ENCODE measurements at places on chromosomes 7 and 10.

DNA sequence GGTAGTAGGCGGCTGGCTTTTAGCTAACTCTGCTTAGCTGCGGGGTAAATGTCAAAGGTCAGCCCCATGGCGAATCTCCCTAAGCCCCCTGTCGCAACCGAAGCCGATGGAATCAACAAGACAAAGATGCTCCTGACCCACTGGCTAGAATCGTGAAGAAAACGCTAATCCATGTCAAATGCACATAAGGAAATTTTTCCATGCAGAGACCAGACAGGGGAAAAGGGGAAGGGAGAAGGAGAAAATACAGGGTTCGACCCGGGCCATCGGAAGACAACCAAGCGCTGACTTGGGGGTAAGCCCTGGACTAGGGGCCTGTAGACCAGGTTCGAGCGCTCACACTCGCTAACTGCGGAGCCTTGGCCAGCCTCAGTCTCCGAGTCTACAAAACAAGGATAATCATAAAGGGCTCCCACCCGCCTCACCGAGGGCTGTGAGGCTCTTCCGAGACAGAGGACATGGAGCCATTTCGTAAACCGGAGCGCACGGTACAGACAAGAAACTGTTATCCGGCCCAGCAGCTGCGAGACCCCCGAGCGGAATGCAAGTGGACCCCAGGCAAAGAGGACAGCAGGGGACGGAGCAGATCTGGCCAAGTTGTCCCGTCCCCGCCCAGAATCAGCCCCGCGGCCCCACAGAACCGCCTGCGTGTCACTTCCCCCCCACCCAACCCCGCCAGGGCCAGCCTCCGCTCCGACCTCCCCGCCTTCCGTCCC, 507 bp downstream of the SAR1A start:
- DNase-seq, result no peak

DNA sequence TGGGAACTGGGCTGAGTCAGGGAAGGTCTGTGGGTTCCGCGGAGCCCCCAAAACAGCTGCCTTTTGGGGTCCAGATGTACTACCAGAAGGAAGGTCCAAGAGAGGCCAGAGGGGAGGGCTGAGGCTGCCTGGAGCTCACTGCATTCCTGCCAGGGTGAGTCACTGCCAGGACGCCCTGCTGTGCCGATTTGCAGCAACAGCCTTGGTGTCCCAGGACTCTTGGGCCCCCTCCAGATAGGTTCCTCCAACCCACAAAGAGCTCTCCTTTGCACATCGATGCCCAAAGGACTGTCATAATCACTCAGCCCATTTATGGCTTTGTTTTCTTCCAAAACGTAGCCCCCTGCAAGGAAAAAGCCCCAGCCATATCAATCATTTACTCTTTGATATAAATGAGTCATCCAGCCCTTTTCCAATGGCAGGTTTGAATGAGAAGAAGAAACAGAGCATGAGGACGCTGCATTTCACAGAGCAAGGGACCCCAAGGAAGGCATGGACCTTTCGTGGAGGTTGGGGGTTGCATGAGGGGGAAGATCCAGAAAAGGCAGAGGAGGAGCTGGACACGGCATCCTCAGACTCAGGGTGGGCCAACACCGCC, 32.2 kb upstream of the COL13A1 start:
- DNase-seq, result no peak

DNA sequence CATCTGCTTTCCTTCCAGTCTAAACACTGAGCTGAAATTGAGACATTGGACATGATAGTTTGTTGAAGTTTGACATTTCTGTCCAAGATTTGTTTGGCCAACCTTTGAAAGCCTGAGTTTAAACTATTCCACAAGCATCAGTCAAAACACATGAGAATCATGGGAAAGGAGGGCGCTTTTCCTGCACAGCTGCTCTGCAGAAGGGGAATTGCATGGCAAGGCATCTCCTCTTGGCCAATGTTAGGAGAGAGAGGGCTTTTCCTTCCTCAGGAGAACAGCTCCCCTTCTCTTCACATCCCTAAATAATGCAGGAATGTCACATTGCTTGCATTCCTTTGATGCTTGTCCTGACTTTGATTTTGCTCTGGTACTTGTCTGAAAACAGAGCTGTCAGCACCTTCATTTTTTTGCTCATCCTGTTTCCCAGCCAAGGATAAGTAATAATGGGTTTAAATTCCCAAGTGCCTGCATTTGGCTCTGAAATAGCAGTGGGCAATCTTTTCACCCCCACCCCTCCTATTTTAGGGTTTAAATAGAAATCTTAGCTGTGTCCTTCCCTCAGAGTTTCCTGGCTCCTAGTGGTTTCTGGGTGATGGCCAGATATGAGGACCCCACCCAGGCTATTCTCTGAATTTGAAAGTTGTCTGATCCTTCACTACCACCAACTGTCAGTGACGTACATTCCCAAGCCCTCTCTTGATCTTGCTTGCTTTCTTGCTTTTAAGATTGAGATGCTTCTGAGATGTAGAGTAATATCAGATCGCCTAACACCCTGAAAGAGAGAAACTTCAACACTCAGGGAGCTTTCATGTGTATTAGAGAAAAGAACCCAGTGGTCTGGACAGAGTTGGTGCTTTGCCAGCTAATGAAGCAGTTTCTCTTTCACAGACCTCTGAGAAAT, 75.2 kb upstream of the NPVF start:
- DNase-seq, result no peak

- peak; percentile 11 for DNase-seq
Observed at GRCh38 chr7:155590215-155591018, 44.1 kb upstream of the CNPY1 start.

DNA sequence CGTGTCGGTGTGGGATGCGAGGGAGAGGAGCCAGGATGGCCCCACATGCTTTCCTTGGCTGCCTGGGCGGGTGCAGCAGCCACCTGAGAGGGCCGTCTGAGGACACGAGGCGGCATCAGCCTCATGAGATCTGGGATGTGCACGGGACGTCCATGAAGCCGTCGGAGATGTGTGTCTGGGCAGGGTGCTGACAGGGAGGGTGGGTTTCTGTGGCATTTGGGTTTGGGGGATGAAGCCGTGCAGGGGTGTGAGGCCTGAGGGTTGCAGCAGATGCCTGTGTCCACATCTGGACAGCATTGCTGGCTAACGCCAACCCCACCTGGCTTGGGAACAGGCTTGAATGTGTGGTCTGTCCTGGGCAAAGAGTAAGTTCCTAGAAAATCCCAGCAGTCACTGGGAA, 179.5 kb downstream of the DNAJB6 start:
- DNase-seq, result no peak

DNA sequence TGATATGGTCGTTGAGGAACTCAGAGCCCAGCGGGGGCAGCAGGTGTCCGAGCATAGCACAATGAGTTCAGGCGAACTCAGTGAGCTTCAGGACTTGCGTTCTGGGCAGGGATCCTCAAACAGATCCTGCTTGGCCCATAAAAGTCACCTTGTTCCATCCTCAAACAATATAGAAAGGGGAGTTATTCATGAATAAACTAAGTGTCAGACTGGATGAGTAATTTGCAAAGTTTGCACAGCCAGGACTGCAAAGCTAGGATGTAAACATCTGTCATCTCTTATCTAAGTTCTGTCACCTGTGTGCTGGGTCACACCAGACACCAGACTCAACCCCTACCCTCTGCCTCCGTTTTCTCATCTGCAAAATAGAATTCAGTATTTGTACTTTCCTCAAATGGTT, 58.0 kb upstream of the PFKP start:
- DNase-seq, result no peak

GRCh38 chr10:127882801-127883459, 9.8 kb downstream of the CLRN3 start:
- no peak for DNase-seq

DNA sequence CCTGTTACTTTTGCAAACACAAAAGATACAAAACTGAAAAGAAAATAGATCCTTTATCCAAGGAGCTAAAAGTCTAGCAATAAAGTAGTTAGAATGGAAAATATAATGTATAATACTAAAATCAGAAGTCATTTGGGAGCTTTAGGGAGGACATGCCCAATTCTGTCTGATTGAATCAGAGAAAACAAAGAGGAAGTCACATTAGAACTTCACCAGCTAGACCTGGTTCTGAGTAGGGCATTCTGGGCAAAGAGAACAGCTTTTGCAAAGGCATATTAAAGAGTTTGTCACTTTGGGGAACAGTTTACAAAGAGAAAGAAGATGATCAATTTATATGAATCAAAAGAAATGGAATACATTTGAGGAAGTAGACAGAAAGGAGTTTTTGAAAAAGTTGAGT, 107.0 kb upstream of the PRSS1 start:
- DNase-seq, result no peak

DNA sequence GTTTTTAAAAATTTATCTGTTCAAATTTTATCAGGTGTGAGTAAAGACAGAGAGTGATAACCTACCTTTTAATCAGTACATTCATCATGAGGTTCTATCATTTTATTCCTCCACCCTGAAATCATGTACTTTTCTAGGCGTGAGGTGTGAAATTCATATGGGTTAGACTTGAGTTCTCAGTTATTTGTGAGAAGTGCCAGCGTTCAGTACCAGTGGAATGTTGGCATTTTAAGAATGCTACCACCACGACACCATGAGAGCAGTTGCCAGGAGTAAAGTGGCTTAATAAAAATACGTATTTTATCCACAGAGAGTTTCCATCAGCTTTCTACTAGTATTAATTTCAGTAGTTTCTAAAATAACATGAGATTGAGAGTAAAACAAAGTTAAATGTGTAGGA, 104.1 kb upstream of the FERD3L start:
- DNase-seq, result no peak

DNA sequence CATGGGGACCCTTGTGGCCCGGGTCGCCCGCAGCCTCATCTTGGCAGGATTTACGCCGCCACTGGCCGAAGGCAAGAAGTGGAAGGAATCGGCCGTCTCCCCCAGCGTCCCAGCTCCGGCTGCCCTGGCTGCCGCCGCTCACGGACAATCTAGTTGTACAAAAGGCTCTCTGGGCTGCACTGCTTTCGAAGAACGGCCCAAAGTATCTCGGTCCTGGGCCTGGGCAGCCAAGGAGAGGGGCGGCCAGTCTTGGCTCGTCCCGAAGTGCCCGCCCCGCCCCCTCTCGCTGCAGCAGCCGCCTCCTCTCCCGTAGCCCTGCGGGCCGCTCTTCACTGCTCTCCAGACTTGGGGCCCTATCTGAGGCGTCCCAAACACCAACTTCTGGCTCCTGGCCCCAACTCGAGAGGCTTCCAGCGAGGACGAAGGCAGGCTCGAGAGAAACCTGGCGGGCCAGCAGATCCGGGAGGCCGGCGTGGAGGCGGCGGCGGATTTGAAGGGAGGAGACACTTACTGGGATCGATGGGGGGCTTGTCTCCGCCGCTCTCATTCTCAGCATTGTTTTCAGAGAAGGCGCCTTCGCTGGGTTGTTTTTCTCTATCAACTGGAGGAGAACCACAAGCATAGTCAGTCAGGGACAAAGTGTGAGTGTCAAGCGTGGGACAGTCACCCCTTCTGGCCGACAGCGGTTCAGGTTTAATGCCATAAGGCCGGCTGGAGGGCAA, 809 bp downstream of the HOXA9 start:
- no peak for DNase-seq

DNA sequence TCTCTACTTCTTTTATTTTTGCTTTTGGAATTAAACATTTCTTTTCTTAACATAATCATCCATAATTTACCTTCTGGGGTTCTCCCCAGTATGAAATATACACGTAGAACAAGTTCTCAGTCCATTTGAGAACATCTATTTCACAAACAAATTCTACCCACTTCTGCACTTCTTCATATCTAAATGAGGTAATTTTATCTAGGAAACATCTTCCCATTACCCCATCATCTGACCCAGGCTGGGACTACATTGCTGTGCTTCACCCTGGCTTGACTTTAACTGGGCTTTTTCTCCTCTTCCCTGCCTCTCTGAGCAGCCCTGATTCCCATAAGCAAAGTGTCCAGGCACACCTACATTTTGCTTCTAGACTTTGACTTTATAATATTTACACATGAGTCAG, 43.3 kb upstream of the AMPH start:
- DNase-seq, result no peak

DNA sequence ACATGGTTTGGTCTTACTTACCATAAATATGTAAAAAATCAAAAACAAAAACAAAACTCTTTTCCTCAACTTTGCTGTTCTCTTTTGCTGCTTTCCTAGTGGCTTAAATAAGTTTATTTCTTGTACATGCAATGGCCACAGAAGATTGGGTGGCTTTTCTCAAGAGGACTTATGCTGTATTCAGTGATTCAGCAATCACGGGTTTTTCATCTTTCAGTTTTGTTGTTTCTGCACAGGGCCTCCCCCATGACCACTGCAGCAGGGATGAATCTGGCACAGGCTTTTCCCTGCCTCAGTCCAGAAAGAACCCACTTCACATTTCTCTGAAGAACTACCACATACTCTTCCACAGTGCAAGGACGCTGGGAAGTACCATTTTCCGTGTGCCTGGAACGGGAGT, 355.0 kb downstream of the RNLS start:
- DNase-seq, result no peak

DNA sequence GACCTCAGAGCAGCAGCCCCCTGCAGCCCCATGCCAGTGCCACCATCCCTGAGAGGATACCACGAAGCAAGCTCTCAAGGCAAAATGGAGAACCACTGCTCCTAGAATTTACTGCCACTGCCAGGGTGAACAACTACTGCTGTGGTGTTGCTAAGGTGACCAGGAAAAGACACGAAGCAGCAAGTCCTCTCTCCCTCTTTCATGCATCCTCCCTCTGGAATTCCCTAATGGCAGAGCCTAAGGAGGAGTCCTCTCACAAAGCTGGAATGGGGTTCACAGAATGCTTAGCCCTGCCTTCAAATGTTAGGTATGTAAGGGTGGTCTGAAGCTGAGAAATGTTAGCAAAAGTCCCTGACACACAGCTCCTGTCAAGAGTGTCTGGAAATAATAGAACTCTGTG, 35.8 kb upstream of the NPSR1 start:
- DNase-seq, result no peak

- DNase-seq, result no peak
Observed at GRCh38 chr10:77106676-77107075, 530.9 kb downstream of the KCNMA1 start.

DNA sequence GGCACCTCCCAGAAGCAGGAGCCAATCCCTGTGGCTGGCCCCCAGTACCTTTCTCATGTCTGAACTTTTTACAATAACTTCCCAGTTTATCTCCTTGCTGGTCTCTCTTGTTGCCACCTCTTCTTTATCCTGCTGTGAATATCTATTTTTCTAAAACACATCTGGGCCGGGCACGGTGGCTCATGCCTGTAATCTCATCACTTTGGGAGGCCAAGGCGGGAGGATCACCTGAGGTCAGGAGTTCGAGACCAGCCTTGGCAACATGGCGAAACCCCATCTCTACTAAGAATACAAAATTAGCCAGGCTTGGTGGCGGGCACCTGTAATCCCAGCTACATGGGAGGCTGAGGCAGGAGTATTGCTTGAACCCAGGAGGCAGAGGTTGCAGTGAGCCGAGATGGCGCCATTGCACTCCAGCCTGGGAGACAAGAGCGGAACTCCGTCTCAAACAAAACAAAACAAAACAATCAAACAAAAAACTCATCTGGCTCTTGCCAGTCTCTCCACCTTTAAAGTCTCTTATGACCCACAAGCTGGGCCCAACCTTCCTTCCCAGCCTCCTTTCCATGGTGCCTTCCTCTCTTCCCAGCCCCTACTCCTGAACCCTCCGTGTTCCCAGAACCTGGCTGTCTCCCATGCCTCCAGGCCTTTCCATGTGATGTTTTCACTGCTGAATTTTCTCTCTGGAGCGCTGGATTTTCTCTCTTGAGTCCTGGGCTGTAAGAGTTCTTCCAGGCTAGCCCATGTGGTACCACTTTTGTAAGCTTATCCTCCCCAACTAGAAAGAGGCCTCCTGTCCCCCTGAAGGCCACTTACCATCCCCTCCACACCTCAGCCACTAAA, 51.3 kb downstream of the HIP1 start:
- no peak for DNase-seq

GRCh38 chr10:2165771-2166460, 428.6 kb upstream of the ADARB2 start:
- no peak for DNase-seq
